M059J (cell line): ENCODE measurements at places on chromosomes 4 and X.

- DNase-seq, result no peak
These were observed 53.7 kb upstream of the TMPRSS11F start for GRCh38 chr4:68183417-68183816.

DNA sequence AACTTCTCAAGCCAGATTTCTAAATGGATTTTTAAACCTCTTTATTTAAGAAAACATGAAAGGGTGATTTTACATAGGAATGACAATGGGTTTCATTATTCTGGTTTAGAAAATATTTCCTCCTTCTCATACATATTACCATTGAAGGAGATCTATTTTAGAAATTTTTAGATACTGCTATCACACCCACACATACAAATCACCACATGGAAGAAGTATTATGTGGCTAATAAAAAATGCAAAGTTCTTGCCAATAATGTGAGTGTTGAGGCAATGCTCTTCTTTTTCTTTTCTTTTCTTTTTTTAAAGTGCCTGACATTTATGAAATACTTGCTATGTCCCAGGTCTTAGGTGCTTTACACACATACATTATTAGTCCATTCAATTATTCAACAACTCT, 6.8 kb downstream of the STAP1 start:
- no peak for DNase-seq

GRCh38 chr4:139768366-139768765, 102.7 kb downstream of the MGST2 start:
- DNase-seq, result no peak

DNA sequence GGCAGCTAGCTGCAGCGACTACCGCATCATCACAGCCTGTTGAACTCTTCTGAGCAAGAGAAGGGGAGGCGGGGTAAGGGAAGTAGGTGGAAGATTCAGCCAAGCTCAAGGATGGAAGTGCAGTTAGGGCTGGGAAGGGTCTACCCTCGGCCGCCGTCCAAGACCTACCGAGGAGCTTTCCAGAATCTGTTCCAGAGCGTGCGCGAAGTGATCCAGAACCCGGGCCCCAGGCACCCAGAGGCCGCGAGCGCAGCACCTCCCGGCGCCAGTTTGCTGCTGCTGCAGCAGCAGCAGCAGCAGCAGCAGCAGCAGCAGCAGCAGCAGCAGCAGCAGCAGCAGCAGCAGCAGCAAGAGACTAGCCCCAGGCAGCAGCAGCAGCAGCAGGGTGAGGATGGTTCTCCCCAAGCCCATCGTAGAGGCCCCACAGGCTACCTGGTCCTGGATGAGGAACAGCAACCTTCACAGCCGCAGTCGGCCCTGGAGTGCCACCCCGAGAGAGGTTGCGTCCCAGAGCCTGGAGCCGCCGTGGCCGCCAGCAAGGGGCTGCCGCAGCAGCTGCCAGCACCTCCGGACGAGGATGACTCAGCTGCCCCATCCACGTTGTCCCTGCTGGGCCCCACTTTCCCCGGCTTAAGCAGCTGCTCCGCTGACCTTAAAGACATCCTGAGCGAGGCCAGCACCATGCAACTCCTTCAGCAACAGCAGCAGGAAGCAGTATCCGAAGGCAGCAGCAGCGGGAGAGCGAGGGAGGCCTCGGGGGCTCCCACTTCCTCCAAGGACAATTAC, 1.4 kb downstream of the AR start:
- DNase-seq, result peak; percentile 51

DNA sequence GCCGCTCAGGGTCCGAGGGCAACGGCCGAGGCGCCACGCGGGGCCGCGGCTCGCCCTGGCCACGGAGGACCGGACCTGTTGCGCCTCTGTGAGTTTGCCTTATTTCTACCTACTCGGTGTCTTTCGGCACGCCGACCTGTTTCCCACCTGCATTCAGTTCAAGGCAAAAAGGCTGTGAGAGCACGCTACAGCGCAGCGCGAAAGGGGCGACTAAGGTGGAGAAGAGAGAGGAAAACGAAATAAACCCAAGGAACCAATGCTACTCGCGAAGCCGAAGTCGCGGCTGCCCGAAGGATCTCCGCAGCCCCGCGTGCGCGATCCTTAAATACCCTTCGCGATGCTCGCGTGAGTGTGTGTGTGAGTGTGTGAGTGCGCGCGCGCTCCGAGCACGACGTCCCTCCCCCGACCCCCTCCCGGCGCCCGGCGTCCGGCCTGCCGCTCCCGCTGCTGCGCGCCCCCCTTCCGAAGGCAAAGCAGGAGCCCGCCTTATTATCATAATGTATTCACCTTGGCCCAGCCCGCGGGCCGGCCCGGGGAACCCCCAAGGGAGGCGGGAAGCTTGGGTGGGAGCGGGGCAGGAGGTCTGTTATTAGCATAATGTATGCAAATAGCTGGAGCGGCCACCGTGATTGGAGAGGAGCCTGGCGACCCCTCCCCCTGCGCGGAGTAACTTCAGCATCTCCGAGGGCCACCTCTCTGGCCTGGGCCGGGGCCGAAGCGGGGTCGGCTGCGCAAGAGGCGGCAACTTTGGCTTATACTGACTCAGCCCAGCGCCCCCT, at the start of gene COL25A1:
Gene COL25A1, minus strand, starts transcription at position 298 of the 779 bp plus-strand sequence.
- no peak for DNase-seq

GRCh38 chr4:54941994-54942552, 183.3 kb downstream of the KDR start:
- DNase-seq, result no peak

- peak; percentile 76 for DNase-seq
These were observed 17.6 kb upstream of the NAT8L start for GRCh38 chr4:2041239-2042130.

- DNase-seq, result no peak
These were observed 218.9 kb upstream of the PPP1R2C start for GRCh38 chrX:42996861-42997260.

GRCh38 chr4:3724319-3725231, 41.6 kb upstream of the ADRA2C start:
- no peak for DNase-seq

DNA sequence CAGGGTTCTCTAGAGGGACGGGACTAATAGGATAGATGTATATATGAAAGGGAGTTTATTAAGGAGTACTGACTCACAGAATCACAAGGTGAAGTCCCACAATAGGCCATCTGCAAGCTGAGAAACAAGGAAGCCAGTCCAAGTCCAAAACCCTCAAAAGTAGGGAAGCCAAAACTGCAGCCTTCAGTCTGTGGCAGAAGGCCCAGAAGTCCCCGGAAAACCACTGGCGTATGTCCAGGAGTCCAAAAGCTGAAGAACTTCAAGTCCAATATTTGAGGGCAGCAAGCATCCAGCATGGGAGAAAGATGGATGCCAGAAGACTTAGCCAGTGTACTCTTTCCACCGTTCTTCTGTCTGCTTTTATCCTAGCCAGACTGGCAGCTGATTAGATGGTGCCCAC, 227.2 kb downstream of the KCTD8 start:
- no peak for DNase-seq

GRCh38 chr4:150389896-150390530, 191.9 kb upstream of the MAB21L2 start:
- no peak for DNase-seq

DNA sequence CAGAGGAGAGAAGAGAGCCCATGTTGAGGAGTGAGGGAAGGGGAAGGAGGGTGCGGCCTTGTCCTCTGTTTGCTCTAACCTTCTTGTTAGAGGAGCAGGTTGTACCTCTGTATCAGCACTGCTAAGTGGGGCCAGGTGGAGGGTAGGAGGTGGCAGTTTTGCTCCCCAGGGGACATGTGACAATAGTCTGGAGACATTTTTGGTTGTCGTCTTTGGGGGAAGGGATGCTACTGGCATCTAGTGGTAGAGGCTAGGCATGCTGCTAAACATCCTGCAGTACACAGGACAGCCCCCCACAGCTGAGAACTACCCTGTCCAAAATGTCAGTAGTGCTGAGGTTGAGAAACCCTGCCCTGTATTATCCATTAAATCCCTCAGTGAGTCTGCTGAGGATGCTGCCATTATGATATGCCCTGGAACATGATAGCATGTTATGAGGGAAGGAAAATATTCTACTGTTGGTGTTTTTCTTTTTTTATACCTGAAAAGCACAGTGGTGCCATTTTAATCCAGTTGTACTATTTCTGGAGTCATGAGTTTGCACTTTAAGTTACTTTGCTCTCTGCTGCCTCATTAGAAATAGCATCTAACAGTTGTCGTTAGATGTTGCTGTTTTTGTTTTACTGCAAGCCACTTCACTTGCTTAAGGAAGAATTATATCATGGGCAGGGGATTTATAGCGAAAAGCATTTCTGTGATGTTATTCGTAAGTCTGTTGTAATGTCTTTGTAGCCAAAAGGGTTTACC, 90.6 kb downstream of the LRP2BP start:
- DNase-seq, result peak; percentile 51

DNA sequence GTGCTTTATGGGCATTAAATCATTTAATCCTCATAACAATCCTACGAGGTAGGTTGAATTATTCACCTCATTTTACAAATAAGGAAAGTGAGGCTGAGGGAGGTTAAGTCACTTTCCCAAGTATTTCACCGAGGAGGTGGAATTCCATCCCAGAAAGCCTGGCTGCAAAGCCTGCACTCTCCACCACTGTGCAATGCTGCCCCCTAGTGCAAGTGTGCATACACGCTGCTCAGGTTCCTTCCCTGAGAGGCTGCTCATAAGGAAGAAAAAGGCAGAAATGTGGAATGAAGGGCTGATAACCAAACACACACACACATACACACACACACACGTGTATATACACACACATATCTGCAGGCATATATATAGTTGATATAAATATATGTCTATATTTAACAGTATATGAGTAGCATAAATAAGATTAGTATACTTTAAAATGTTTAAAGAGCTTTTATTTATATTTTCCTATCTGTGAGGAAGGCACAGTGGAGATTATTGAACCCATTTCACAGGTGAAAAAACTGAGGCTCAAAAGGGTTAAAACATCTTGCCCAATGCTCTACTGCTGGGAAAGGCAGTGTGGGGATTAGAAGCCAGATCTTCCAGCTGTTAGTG, 714.5 kb upstream of the TENM3 start:
- DNase-seq, result peak; percentile 76

GRCh38 chrX:130171446-130172126, at the start of gene RAB33A:
Gene RAB33A (plus strand): TSS chrX:130171962. CDS start chrX:130172063, 101 bp downstream.
- peak; percentile 27 for DNase-seq

GRCh38 chrX:124217304-124218251, 114.9 kb upstream of the TEX13D start:
- peak; percentile 81 for DNase-seq

DNA sequence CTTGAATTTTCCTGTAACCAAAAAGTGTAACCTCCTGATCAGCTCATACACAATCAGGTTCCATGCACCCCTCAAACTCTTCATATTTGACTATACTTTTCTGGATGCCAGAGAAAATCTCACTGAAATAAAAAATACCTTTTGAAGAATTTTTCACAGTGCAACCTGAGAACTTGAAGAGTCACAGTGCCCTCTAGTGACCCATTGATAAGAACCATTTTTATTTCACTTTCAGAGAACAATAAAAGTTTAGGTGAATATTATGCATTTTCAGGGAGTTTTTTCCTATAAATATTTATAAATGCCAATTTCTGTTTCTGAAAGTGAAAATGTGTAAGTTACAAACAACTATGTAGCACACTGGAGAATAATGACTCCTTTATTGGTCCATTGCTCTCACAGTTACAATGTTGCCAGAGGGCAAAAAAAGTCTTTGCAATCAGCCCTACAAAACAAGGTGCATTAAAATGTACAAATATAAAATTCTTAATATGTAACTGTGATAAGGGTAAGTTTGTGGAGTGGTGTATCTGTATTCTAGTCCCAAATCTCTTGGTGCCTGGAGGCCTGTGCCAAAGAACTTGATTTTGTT, 153.6 kb upstream of the INTU start:
- peak; percentile 37 for DNase-seq

DNA sequence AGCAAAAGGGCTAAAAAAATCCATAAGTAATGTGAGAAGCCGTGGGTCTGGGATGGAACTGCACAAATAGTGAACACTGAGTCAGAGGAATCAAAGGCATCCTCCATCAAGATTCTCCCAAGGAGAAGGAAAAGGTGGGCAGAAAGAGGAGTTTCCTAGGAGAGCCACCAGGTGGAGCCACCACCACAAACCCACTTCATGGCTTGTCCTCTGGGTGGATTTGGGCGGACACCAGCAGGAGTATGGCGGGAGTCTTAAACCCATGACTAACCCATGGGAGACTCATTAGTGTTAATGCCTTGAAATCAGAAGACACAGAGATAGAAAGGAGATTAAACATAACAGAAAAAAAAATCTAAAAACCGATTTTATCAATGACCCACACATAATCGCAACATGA, 147.7 kb downstream of the SH3KBP1 start:
- DNase-seq, result peak; percentile 81

DNA sequence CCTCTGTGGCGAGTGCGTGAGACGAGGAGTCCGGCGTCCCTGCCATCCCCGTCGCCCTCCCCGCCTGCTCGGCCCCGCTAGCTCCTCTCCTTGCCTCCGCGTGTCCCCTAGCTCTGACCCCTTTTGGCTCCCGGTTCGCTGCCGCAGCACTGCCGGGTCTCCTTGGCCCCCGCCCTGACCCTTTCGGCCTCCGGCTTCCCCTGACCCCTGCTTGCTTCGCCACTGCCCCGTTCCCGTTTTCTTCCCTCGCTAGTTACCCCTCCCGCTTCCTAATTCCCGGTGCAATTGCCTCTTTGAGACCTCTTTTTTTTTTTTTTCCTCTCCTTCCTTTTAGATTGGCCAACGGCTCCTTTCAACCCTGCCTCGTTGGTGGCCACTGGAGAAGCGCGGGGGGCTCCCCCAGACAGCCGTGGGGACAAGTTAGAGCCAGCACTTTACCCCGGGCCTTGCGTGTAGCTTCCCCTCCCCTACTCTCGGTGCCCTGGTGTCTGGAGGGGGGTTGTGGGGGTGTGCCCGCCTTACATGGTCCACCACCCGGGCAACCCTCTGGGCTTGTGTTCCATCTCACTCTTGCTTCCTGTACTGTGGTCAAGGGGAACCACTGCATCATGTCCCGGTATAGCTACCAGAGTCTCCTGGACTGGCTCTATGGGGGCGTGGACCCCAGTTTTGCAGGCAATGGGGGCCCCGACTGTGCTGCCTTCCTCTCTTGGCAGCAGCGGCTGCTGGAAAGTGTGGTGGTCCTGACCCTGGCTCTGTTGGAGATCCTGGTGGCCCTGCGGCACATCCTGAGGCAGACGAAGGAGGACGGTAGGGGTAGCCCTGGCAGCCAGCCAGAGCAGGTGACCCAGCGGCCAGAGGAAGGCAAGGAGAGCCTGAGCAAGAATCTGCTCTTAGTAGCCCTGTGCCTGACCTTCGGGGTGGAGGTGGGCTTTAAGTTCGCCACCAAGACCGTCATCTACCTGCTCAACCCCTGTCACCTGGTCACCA, 548 bp downstream of the TMEM164 start:
- peak; percentile 45 for DNase-seq

GRCh38 chr4:73944061-73944875, 37.6 kb downstream of the PF4 start:
- no peak for DNase-seq

GRCh38 chrX:135009838-135010237, 12.5 kb downstream of the RTL8B start:
- no peak for DNase-seq

- no peak for DNase-seq
These were observed 227.8 kb upstream of the SPRY1 start for GRCh38 chr4:123168812-123169211.

GRCh38 chrX:31580227-31580626, 508.4 kb upstream of the FTHL17 start:
- DNase-seq, result no peak
